ENCODE measurements at places on chromosomes 6 and 20.

DNA sequence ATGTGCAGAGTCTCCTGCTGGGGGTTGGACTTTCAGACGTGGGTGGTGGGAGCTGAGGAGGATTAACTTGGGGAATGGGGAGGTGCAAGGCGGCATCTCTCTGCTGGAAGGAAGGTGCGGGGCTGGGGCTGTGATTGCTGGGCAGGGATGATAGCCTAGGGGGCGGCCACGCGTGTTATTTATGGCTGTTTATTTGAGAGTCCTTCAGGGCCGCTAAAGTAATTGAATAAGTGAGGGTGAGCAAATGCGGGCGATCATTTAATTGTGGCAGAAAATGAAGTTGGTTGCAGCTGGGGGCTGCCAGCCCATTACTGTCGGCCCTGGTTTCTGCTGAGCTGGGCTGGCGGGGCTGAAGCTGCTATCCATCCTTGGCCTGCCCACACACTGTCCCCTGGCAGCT is 7.5 kb upstream of the IP6K3 start:
- no peak for DNase-seq

GRCh38 chr6:158143700-158144099 is 24.4 kb downstream of the SERAC1 start:
- DNase-seq = no peak

GRCh38 chr20:973785-974194 is 28.3 kb downstream of the RSPO4 start:
- no peak for DNase-seq

- DNase-seq = no peak
These were observed 115.9 kb upstream of the NAA20 start for GRCh38 chr20:19901226-19901625.

- DNase-seq = no peak
These were observed 12.6 kb upstream of the UBR2 start for GRCh38 chr6:42551217-42551616.

DNA sequence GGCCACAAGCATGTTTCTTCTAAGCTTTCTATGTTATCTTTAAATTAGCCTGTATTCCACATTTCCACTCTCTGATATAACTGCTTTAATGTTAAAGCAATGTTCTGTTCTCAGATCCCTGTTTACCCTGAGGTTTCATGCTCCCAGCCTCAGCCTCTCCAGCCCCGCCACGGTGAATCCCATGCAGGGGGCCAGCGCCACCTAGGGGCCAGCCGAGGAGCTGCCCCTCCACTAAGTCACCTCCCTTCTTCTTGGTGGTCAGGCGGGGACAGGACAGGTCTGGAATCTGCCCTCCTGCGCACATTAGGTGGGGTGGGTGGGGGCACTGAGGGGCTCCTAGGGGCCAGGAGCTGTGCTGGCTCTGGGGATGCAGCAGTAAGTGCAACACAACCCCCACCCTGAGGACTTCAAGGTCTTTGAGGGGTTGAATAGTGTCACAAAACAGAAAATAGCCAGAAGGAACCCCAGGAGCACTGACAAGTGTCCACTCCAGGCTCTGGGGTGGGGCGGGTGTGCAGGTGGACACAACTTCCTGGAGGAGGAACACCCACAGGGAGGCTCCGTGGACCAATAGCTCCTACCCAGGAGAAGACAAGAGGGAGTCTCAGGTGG is 61.6 kb downstream of the RAB44 start:
- DNase-seq = peak; percentile 80

DNA sequence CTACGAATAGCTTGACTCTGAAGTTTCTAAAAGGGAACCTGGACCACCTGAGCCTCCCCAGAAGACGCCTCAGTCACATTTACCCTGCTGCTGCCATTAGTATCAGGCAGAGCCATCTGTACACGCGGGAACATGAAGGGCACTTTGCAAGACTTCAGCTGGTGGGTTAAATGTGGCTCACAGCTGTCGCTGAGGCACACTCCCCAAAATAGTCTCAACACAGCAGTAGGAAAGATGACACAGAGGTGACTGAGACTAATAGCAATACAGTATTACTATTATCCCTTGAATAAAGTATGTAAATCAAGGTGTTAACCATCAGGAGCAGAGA is 29.0 kb downstream of the PSMB1 start:
- no peak for DNase-seq
